Ascending aorta (tissue), 2 donors: ENCODE measurements at places on chromosomes 12 and 14. TPM values are rescaled to one million over a fixed set of nuclear protein-coding genes. Genes with fewer than 3 reads are reported as not detected.

GRCh38 chr12:65984227-65984479 lies 146.4 kb downstream of the LLPH start:
- no peaks in the 10 kb centered on the region for H3K4me1 ChIP-seq
- H3K27me3 ChIP-seq: no peaks in the 10 kb centered on the region
- no peak for DNase-seq
- no peak overlapping the region for H3K4me3 ChIP-seq
- H3K27ac ChIP-seq: no peak overlapping the region

- DNase-seq: no peak
- no peak overlapping the region for H3K4me3 ChIP-seq
- H3K27ac ChIP-seq: no peak overlapping the region
Measured at GRCh38 chr12:78324234-78324633, 493.5 kb downstream of the NAV3 start.

DNA sequence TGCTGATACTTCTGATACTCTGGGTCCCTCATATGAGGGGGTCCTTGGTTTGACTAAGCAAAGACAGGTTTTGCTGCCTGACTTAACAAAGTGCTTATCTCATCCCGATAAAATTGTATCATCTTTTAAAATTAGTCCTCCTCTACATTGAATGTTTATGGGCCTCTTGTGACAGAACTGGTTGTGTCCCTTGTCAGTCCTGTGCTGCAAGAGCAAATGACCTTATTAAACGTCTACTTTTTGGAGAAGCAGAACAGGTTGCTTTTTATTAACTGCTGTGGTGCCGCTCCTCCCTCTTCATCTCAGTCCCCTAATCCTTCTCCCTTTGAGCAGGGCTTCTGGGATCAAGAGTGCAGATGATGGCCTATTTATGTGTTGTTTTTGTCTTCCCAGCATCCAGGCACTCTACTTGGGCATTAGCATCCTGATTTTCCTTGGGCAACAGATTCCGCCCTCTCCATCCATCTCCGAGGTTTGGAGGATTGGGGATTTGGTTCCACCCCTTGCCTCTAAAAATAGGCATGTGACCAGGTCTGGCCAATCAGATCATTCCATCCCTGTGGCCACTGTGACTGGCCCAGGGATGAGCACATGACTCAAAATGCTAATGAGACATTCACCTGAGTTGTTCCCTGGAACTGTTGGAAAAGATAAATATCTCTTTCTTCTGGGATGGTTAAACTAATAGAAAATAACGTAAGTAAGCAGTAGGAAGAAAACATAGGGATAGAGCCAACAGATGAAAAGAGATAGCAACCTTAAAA lies 2.9 kb upstream of the DENR start:
- peaks cover 4% of the 10 kb centered on the region for H3K36me3 ChIP-seq
- H3K27me3 ChIP-seq: no peaks in the 10 kb centered on the region
- H3K27ac ChIP-seq: no peak overlapping the region
- H3K4me3 ChIP-seq: no peak overlapping the region
- peaks cover 3% of the 10 kb centered on the region for H3K4me1 ChIP-seq

GRCh38 chr12:4446335-4446734 lies 720 bp upstream of the FGF6 start:
- no peaks in the 10 kb centered on the region for H3K4me1 ChIP-seq
- H3K36me3 ChIP-seq: no peaks in the 10 kb centered on the region
- no peak overlapping the region for H3K27ac ChIP-seq
- DNase-seq: no peak
- no peaks in the 10 kb centered on the region for H3K27me3 ChIP-seq

EMP1 gene
- 588 TPM for total RNA-seq

TRIM9 gene
- total RNA-seq: 4.2 TPM

MYF6 gene
- total RNA-seq: not detected

PTPRQ gene
- total RNA-seq: 0.64 TPM

TAS2R30 gene
- total RNA-seq: 3.6 TPM
